ENCODE measurements at places on chromosomes 3 and 15.

DNA sequence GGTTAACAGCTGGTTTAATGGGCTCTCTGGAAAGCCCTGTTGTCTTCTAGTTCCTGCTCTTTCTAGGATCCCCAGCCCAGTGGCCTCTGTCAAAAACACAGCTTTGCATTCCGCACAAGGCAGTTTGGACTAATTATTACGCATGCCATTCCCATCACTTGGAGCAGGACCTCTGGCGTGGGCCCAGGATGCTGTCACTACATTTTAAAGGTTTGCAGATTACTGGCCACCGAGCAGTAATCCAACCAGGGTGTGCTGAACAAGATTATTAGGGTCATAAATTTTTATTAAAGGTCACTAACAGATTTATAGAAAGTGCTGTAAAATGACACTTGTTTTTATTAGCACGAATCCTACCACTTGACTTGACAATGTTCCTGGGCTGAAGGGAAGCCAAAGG lies 143.6 kb upstream of the SLC6A11 start:
- no peak for DNase-seq

- no peak for DNase-seq
These were observed 141.5 kb downstream of the DUT start for GRCh38 chr15:48472756-48473155.

DNA sequence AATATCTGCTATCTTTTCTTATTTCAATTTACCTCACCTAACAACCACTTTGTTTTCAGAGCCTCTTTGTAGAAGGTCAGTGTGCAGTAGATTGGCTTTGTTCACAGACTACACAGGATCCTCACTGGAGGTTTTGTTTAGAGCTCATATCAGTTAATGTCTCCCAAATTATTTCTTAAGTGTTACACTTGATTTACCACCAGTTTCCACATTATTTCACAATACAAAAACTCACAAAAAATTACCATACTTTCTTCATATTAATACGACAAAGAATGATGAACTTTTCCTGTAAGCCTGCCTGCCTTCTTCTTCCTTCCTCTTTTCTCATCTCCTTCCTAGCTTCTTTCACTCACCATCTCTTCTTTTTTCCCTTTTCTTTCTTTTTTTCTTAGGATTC lies 133.3 kb downstream of the ALCAM start:
- no peak for DNase-seq

DNA sequence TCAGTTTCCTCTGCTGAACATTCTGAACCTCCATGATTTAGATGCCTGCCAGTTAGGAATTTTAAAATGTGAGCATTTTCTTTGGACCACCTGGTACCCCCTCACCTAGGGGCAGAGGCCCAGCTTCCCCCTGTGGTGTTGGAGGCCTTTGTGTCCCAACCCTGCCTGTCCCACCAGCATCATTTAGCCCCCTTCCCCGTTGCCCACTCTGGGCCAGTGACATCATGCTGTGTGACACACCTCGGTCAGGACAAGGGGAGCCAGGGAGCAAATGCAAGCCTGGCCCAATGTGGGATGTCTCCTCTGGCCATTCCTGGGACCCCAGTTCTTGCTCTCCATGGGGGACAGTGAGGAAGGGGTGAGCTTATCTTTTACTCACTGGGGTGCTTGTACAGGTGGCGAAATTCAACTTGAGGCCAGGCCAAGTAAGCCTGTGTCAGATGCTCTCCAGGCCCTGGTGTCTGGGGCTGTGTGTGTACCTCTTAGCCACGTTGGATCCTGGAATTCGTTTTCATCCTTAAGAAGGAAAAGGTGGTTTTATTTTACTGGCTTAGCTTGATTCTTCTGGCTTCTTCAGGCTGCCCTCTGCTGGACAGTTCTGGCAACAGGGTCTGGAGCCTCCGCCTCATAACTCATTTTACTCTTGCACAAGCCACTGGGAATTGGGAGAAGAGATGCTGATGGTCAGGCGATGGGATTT lies 49.7 kb upstream of the MYZAP start:
- DNase-seq = no peak

- DNase-seq = no peak
These were observed 55.0 kb downstream of the RHCG start for GRCh38 chr15:89441295-89441812.

- no peak for DNase-seq
These were observed 41.8 kb downstream of the SMAD3 start for GRCh38 chr15:67107014-67107812.

GRCh38 chr3:115930922-115931321 lies 307.6 kb downstream of the GAP43 start:
- no peak for DNase-seq

- no peak for DNase-seq
These were observed 123.1 kb downstream of the OPA1 start for GRCh38 chr3:193716150-193716549.

- DNase-seq = no peak
These were observed 16.1 kb upstream of the RTP3 start for GRCh38 chr3:46481636-46482035.

- DNase-seq = no peak
These were observed 34.3 kb downstream of the CRTC3 start for GRCh38 chr15:90564051-90564450.

- no peak for DNase-seq
These were observed 103.8 kb downstream of the GTPBP8 start for GRCh38 chr3:113094337-113095221.

- DNase-seq = no peak
These were observed 16.3 kb downstream of the SV2B start for GRCh38 chr15:91116113-91117067.

DNA sequence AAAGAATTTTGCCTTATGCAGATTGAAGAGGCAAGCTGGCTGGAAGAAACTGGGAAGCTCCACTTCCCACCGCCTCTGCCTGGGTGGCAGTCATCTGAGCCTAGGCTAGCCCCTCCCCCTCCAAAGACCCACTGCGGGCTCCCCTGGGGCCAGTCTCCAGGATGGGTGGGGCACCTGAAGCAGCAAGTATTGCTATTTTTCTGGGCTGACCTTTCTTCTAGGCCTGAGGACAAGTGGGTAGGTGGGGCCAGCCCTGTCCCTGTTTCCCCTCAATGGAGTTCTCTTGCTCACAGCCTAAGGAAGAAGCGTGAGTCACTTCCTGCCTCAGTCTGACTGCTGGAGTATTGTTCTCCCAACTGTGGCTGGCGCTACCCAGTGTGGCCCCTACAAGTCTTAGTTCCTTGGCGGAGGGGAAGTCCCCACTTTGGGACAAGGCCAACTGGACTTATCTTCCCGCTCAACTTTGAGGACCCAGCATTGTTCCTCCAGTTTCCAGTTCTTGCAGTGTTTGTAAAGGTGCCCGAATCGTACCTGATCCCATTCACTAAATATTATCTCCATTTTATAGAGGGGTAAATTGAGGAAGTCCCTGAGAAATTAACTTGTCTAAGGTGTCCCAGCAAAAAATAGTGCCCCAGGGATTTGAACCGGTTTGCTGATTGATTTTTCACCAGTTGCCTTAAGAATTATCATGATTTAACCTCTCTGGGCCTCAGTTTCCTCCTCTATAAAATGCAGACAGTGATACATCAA lies 1.4 kb downstream of the FURIN start:
- DNase-seq = peak; percentile 59

GRCh38 chr3:30354513-30354912 lies 251.9 kb upstream of the TGFBR2 start:
- DNase-seq = no peak

DNA sequence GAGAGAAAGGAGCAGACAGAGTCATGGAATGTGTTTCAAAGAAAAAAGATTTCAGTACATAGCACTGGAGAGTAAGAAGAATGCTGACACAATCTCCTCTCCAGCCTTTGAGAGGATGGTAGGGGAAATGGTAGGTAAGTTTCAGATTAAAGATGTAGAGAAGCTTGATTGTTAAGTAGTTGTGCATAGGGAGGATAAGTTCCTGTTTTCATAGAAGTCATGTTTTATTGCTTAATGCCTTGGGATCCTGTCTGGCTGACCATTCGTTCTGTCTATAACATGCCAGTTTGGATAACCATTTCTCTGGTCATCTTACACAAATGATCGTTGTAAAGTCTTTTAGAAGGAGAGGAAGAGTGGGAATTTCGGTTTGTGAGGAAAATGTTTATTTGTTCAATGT lies 95.7 kb upstream of the IGSF10 start:
- DNase-seq = no peak

DNA sequence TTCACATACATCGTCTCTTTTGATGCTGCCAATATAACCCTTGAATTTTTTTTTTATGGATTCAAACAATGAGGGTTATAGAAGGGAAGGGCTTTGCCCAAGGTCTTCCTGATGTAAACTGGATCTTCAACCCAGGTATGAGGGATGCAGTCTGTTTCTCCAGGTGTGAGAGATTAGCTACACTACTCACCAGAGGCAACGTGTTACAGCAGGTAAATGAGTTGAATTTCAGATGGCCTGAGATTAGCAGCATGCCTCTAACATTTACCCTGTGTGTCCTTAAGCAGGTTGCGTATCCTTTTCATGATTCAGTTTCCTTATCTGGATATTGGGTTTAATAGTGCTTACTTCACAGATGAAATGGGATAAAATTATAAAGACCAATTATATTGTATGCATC lies 1.9 kb downstream of the RTP4 start:
- DNase-seq = no peak

DNA sequence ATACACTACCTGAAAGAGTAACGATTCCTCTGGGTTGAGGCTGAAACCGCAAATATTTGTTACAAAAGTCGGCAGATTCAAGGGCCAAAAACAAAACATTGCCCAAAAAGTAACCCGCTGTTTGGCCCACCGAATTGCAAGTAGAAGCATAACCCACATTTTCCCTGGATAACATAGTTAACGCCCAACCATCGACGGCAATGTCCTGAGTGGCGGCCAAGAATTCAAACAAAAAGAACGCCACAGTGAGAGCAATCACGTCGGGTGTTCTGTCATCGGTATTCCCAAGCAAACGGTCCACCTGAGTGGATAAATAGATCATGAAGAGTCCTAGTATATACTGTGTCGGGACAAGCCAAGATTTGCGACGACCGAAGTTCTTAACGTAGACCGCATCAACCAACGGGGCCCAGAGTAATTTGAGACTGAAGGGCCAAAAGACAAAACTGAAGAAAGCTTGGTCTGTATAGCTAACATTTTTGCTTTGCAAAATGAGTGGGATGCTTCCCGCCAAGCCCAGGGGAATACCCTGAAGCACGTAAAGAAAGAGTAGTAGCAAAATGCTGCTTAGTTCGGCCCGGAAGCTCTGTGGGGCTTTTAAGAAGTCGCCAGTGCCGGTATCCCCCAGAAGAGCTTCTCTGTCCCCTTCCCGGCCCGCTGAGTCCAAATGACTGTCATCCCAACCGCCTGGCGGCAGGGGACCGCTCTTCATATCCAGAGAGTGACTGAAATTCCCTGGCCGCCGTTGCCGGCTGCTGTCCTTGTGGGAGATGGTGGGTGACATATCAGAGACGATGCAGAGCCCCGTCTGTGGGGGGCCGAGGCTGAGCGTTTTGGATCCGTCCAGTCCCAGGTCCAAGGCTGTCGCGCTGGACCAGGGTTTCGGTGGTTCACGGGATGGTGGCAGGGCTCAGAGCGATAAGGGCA lies 750 bp downstream of the SLC33A1 start:
- DNase-seq = no peak

GRCh38 chr3:84978843-84979242 lies 20.1 kb downstream of the CADM2 start:
- DNase-seq = no peak

GRCh38 chr3:143203848-143204247 lies 84.3 kb downstream of the CHST2 start:
- DNase-seq = no peak

- DNase-seq = peak; percentile 16
These were observed 117.5 kb downstream of the EDEM1 start for GRCh38 chr3:5304789-5305683.

- DNase-seq = no peak
These were observed 54.8 kb downstream of the ZNF609 start for GRCh38 chr15:64515196-64515595.

DNA sequence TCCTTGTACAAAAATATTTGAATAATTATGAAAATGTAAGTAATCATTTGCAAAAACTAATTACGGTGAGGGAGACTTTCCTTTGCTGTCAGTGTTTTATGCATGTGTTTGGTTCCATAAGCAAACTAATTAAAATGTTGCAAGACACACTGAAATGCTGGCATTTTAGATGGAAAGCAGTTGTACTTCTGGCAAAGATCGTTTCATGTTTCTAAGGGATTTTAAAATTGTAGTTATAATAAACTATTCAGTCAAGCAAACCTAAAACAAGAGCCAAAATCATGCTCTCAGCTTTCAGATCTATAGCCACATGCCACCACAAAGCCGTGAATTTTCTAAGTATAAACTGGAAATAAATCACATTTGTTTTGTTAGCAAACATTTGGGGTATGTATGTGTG lies 240.1 kb upstream of the ZNF385D start:
- no peak for DNase-seq

DNA sequence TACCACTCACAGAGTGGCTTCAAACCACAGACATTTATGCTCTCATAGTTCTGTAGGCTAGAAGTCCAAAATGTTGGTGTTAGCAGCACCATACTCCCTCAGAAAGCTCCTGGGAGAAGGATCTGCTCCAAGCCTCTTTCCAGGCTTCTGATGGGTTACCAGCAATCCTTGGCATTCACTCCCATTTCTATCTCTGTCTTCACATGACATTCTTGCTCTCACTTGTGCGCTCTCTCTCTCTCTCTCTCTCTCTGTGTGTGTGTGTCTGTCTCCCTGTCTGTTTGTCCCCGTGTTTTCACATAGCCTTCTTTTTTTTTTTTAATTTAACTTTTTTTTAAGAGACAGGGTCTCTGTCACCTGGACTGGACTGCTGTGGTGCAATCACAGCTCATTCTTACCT lies 26.3 kb downstream of the CDAN1 start:
- DNase-seq = no peak

- no peak for DNase-seq
These were observed 610.0 kb downstream of the FOXP1 start for GRCh38 chr3:70973558-70973957.

DNA sequence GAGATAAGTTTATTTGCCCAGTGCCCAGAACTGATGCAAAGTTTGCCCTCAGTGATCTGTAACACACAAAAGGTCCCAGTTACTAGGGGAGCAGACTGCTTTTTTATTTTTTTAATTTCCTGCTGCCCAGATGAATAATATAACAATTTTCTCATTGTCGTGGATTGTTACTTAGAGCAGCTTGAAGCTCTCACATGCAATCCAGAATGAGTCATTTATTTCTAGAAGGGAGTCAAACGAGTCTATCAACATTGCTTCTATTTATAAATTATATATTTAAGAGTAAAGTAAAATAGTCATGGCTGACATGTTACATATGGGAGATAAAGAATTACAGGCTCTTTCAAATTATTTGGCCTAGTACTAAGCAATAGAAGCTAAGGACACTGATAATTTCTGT lies 41.3 kb downstream of the MEIS2 start:
- DNase-seq = no peak

- DNase-seq = no peak
These were observed 54.3 kb downstream of the RIOX2 start for GRCh38 chr3:97917813-97918536.

DNA sequence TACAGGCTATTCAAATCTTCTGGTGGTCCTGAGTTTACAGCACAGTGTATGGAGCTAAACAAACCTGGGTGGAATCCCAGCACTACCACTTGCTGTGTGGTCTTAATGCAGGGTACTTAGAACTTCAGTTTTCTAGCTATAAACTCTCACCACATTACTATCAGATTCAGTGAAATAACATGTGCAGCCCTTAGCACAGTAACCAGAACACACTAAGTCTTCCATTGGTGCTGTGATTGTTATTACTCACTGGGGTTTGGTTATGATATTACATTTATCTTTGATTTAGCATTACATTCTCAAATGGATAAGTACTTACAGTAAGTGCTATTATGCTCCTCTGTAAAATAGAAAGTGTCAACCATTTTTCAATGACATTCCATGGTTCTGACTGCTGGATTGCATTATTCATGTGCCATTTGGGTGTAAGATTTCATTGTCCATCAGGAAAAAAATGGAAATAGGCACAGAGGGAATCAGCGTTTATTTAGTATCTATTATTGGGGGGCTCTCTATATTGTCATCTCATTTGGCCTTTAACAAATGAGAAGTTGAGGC lies 81.9 kb downstream of the PDE8A start:
- DNase-seq = no peak
